ENCODE measurements at places on chromosomes 16 and 17.

GRCh38 chr17:48048384-48049126 lies 396 bp downstream of the NFE2L1 start:
- DNase-seq = peak; percentile 94

DNA sequence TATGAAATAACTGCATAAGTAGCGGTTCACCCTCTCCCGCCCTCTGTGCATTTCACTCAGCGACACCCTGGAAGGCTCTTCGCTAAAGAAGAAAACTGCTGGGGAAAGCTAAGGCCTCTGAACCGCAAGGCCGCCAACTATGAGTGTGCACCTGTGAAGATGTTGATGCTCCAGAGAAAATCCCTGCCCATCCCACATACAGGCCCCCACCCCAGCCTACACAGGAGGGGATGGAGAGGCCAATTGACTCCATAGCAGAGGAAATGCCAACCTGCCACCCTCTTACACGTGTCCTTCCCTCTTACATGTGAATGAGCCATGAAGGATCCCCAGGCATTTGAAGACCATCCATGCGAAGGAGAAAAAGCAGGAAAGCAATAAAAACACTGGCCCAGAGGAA lies 104.8 kb downstream of the MGAT5B start:
- DNase-seq = no peak

DNA sequence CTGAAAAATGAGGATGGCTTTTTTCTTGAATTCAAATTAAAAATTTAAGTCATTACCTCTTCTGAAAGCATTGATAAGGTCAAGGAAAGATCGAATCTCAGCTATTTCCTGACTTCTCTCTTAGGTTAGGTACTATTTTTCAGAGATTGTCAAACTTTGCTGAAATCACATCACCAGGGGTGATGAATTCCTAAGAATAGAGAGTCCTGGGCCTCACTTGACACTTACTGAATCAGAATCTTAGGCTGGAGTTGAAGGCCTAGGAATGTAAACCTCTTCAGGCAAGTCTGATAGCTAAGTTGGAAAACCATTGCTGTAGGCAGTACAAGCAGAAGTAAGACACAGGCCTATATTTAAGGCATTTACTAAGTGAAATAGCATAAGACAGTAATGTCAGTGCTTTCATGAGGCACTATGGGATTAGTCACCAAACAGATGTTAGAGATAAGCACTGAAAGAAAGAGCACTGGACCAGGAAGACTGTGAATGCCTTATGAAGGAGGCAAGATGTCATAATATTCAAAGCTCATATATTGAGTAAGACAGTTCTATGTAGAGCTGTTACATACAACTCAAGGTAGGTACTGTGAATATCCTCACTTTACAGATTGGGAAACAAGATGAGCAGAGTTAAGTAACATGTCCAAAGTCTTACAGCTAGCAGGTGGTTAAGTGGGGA lies 21.5 kb downstream of the DCAF7 start:
- peak; percentile 43 for DNase-seq

- DNase-seq = no peak
Observed at GRCh38 chr17:61468263-61468907, 16.2 kb downstream of the TBX4 start.

DNA sequence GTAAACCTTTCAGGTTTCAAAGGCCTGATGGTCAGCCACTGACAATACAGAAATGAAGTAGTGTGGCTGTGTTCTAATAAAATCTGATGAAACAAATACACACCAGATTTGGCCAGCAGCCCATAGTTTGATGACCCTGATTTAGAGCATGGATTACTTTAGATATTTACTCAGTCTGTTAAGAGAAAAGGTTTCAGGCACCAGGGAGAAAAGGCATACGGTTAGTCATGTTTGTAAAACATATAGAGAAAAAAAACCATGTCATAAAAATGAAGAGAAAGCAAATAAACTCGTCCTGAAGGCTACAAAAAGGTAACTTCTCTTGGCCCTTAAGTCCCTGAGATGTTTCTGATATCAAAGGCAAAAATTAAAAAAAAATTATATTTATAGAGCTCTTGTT lies 112.1 kb downstream of the ADAMTS18 start:
- DNase-seq = no peak

GRCh38 chr17:57436565-57436964 lies 180.2 kb downstream of the MSI2 start:
- DNase-seq = no peak

DNA sequence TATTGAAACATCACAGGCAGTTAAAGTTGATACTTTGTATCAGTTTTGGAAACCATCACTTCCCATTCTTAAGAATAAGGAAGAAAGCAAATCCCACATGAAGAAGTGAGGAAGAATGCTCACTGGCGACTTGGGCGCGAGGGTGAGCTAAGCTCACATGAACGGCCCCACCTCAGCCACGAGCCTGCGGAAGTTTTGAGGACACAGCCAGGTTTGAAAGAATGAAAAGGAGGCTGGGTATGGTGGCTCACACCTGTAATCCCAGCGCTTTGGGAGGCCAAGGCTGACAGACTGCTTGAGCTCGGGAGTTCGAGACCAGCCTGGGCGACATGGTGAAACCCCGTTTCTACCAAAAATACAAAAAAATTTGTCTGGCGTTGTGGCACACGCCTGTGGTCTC lies 110.3 kb upstream of the CHMP6 start:
- no peak for DNase-seq

- no peak for DNase-seq
Observed at GRCh38 chr17:63153488-63153887, 187.5 kb downstream of the TANC2 start.

DNA sequence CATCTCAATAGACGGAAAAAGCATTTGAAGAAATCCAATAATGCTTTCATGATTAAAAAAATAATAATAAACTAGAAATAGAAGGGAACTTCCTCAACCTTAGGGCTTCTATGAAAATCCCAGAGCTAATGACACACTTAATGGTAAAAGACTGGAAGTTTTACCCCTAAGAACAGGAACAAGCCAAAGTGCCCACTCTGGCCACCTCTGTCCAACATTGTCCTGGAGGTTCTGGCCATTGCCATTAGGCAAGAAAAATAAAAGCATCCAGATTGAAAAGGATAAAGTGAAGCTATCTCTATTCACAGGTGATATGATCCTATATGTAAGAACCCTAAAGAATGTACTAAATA lies 2.5 kb upstream of the LITAF start:
- no peak for DNase-seq

GRCh38 chr16:4663465-4663776 lies 29.9 kb upstream of the NUDT16L1 start:
- DNase-seq = no peak

- no peak for DNase-seq
Observed at GRCh38 chr17:64255764-64256163, 7.3 kb downstream of the TEX2 start.

- DNase-seq = peak; percentile 54
Observed at GRCh38 chr17:76725580-76726230, 701 bp downstream of the JMJD6 start.

- DNase-seq = no peak
Observed at GRCh38 chr17:36665417-36665816, 64.0 kb downstream of the MRM1 start.

DNA sequence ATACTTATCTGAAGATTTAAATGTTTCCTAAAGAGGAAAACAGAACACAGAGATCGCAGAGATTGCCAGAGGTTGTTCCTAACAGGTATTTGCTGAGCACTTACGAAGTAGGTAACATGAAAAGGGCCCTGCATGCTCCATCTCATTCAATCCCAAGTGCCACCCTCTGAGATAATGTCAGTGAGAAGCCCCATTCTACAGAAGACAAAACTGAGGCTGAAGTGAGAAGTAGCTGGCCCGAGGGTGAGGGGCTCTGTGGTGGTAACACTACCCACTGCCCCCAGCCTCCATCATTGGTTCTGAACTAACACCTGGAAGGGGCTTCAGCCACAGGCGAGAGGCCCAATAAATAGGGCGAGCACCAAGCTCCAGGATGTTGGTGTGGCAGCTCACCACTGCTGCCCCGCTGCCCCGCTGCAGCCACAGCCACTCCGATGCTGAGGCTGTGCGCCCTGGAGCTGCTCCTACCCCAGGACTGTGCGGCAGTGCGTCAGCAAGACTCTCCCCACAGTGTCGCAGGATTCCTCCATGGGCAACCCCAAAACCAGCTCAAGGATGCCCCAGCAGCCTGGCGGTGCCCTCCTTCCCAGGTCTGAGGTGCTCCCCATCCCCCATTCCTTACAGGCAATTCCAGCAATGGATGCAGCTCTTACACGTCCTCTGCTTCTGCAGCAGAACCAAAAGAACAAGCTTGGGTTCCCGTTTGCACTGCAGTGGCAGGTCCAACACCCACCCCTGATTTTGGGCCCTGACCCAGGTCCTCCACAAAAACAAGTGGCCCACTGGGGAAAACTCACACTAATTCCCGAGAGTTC lies 10.3 kb downstream of the FLCN start:
- no peak for DNase-seq

DNA sequence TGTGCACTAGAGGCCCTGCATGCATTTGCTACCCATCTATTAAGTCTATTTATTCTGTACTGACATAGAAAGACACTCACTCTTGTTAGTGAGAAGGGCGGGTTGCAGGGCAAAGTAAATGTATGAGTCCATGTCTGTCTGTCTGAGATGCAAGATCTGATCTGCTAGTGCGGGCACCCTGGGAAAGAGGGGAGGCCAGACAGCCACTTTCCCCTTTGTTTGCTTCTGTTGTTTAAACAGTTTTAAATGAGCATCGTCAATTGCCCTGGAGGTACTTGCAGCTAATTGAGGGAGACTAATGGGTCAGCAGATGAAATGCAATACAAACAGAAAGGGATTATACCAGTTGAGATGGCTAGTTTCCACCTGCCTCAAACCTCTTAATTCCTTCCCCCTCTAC lies 24.9 kb downstream of the SCNN1G start:
- no peak for DNase-seq

All from cardiac fibroblast (primary cell).